ENCODE measurements at places on chromosomes 2 and 18.

GRCh38 chr2:202161151-202161835, 77.1 kb downstream of the SUMO1 start:
- no peak for DNase-seq

DNA sequence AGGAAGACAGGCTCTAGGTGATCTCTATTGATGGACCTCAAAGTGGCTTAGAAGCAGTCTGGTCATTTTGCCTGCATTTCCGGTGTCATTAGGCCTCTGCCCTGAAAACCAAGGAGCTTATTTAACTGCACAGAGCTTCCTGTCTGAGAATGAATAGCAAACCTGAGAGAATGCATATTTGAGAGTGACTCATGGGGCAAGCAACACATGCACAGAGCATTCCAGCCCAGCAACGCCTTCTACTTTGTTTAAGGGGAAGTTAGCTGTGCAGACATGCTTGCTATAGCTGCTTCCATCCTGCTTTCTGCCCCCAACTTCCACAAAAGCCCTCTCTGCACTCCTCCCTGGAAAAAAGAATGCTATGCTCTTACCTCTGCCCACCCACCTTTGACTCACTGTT, 232.8 kb downstream of the GRB14 start:
- no peak for DNase-seq

- DNase-seq = no peak
Measured at GRCh38 chr2:25421820-25422411, 80.2 kb upstream of the DNMT3A start.

- no peak for DNase-seq
Measured at GRCh38 chr2:210752532-210752931, 196.1 kb downstream of the CPS1 start.

DNA sequence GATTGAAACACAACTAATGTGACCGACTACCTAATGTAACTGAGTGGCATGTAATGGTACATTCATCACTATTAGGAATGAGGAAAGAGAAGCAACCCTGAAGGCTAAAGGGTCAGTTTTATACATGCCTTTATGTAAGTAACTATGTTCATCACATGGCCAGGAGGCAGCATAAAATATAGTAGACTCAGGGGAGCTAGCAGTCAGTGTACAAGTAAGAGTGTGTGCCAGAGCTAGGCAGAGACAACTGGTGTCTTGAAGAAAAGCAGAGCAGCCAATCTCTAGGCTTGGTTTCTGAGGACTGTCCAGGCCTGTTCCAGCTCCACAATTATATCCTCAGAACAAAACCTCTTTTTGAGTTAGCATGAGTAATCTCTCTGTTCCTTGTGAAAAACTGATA, 18.1 kb downstream of the SMAD2 start:
- DNase-seq = no peak

- no peak for DNase-seq
Measured at GRCh38 chr2:43001787-43002468, 209.5 kb upstream of the HAAO start.

- DNase-seq = peak; percentile 99
Measured at GRCh38 chr2:50546790-50547189, 485.1 kb downstream of the NRXN1 start.

DNA sequence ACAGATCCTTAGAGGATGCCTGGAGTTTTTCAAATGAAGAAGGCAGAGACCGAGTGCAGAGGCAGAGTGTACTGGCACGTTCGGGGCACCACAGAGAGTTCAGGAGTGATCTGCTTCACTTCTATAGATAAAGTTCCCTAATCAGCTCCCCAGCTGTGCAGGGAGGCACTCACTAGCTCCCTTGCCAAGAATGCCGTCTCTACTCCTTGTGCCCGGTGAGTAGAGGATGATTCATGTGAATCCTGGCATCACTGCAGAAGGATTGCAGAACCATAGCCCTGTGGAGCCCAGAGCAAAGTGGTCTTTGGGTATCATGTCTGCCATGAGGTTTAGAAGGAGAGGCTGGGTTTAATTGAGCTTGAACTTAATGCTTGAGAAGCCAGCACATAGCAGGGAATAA, 510.1 kb upstream of the RAB6C start:
- DNase-seq = no peak

DNA sequence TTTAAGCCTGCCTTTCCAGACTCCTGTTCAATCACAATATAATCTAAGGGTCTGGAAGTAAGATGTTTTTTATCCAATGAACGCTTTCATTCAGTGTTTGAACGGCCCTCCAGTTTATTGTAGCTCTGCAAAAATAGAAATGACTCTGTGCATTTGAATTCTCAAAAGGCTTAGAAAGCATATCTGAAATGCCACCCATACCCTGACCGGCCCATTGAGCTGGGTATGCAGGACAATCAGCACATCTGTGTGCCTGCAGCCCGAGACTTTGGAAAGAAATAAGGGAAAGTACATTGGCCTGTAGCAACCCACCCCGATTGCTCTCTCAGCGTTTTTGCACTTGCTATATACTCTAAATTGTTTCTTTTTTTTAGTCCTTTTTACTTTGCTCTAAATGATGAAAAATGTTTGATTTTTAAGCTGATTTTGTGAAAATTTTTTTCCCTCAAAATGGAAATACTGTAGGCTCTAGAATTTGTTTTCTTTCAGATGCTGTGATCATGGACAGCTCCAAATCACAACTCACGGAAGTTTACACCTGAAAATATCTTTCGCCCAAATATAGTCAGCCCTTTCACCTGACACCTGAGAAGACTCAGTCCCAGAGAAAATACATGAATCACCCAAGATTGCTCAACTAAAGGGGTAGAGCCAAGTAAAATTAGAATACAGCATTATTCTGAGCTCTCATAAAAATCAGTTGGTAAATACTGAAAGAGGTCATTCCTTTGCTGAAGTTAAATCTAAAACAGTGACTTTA, 194.5 kb upstream of the SIX3 start:
- no peak for DNase-seq

GRCh38 chr18:78073275-78073674, 823.6 kb downstream of the GALR1 start:
- DNase-seq = peak; percentile 27

DNA sequence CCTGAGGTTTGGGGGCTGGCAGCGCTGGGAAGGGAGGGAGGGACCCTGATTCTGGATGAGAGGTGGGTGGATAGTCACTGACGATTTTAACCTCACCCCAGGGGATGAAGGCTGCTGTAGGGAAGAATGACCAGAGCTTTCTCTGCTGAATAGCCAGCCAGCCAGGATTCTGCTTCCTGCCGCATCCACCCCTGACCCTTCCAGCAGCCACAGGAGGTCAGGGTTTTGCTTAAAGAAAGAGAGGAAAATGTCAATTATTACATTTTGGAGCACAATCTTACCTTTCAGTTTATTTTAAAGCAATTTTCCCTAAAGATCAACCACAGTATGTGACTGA, 217.7 kb downstream of the GBX2 start:
- DNase-seq = no peak

DNA sequence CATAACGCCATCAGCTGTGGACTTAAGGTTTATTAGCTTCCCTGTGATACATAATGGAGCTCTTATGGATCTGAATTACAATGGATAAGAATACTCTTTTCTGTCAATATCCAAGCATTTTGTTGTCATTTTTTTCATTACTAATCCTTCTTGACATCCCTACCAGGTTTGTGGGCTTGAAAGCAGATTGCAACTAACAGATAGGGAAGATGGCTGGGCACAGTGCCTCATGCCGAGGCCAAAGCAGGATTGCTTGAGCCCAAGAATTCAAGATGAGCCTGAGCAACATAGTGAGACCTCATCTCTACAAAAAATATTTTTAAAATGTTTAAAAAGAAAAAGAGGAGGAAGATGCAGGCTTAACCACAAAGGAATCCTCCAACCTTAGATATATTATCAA, 42.4 kb downstream of the ASXL2 start:
- no peak for DNase-seq

- no peak for DNase-seq
Measured at GRCh38 chr2:182101263-182101662, 115.6 kb downstream of the PPP1R1C start.

DNA sequence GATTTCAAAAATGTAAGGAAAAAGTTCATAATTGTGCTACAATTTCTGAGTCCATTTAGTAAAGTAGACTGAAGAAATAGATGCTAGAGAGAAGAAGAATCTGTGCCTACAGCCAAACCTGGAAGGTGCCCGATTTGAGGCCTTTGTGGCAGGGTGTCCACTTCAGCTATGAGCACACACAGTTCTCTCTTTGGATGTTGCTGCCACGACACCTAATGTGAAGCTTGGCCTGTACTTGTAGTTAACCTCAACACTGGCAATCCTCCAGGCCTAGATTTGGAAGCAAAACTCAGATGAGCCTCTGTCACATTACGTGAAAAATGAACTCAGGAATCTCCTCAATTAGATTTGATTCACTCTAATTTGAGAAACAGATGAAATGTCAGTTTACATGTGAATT, 90.1 kb upstream of the LRP1B start:
- peak; percentile 66 for DNase-seq
